ENCODE measurements at places on chromosomes 3 and 15.

DNA sequence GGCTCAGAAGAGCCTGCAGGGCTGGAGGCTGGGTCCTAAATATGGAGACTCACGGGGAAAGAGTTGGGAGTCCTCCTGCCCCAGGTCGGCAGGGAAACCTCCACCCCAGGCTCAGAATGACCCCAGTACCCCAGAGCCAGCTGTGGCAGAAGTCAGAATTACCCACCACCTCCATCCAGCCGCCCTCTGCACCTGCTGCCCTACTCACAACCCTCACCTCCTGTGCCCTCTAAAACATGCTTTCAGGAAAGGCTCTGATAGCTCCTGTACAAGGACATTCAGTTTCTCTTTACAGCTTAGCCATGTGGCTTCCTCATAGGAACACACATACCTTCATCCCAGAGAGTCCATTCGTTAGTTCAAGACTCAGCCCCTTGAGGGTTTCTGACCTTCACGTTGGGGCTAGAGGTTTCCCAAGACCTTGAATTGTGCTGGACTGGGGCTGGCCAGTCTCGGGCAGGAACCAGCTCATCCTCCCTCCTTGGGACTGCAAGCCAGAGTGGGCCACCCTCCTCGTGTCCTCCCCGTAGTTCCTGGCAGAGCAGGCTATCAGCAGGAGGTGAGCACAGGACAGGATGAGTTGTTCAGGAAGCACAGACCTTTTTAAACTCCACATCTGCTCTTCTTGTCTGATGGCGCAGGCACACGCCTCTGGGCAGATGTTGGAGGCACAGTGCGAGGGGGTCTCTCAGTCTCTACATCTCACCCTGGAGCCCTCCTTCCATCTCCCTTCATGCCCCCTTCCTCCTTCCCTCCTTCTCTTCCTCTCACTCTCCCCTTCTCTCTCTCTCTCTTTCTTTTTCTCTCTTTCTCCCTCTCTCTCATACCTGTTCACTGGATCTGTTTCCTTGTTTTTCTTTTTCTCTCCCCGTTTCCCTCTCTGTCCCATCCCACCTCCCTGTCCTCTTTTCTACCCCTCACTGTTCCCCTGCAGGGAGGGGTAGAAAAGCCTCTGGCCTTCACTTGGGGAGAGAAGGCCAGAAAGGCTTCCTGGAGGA is 55.9 kb upstream of the NR2C2 start:
- DNase-seq, result no peak
- no peak overlapping the region for H3K4me3 ChIP-seq
- H3K27me3 ChIP-seq, result peaks cover 31% of the 10 kb centered on the region
- H3K27ac ChIP-seq, result no peak overlapping the region
- H3K36me3 ChIP-seq, result no peaks in the 10 kb centered on the region

- DNase-seq, result no peak
- H3K4me3 ChIP-seq, result peak overlapping the region; percentile 89
- H3K27me3 ChIP-seq, result no peaks in the 10 kb centered on the region
- peak overlapping the region; percentile 76 for H3K27ac ChIP-seq
- peaks cover 11% of the 10 kb centered on the region for H3K36me3 ChIP-seq
- peaks cover 28% of the 10 kb centered on the region for H3K4me1 ChIP-seq
These were observed 1.2 kb upstream of the EIF3J start for GRCh38 chr15:44535523-44536301.

- H3K4me1 ChIP-seq, result peaks cover 19% of the 10 kb centered on the region
- no peak for DNase-seq
- peaks cover 8% of the 10 kb centered on the region for H3K36me3 ChIP-seq
- no peak overlapping the region for H3K27ac ChIP-seq
- no peaks in the 10 kb centered on the region for H3K27me3 ChIP-seq
- no peak overlapping the region for H3K4me3 ChIP-seq
These were observed 121.5 kb downstream of the PLCL2 start for GRCh38 chr3:17006132-17006852.

DNA sequence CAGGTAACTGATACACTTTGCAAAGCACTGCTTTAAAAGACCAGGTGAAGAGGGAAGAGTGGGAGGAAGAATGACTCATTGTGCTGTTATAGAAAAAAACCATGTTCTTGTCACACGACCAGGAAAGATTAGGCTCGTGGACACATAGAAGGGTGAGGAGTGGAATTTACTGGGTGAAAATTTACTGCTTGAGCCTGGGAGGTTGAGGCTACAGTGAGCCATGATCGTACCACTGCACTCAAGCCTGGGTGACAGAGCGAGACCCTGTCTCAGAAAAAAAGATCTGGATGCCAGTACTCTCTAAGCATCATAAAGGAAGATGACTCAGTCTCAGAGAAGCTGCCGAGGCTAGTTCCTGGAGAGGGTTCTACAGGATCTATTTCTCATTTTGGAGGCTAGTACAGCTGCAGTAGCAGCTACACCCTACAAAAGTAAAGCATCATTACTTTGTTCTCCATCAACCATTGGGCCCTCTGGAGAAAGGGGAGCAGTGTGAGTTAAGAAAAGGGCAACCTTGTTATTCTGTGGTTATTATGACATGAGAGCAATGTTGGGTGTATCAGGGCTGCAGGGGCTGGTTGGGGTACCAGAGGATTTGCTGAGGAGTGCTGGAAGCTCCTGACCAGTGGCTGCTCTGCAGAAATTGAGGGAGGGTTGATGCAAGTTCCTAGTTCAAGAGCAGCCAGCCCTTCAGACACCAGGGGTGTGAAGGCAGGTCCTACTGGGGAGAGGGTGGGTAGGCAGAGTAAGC is 75.4 kb downstream of the CMTM8 start:
- no peaks in the 10 kb centered on the region for H3K36me3 ChIP-seq
- no peaks in the 10 kb centered on the region for H3K27me3 ChIP-seq
- no peak overlapping the region for H3K4me3 ChIP-seq
- no peak overlapping the region for H3K27ac ChIP-seq

DNA sequence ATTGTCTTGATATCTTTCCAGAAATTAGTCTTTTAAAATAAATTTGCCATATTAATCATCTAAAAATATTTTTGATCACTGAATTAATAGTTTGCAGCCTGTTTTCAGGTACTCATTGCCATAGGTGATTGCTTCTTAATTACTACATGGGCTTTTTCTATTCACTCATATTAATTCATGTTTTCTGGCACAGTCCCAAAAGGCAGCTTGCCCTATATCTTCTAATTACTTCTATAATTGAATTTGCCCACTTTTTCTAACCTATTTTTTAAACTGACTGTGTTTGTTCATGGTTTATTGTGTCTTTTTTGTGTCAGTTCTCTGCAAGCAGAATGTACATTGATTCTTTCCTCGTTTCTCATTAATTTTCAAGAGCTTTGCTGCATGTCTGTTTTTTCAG is 85.7 kb upstream of the SOX2 start:
- H3K27ac ChIP-seq, result no peak overlapping the region
- H3K4me1 ChIP-seq, result peaks cover 34% of the 10 kb centered on the region
- H3K36me3 ChIP-seq, result no peaks in the 10 kb centered on the region
- H3K27me3 ChIP-seq, result no peaks in the 10 kb centered on the region

GRCh38 chr3:22734756-22735155 is 468.4 kb upstream of the UBE2E2 start:
- DNase-seq, result no peak
- no peak overlapping the region for H3K4me3 ChIP-seq
- no peak overlapping the region for H3K27ac ChIP-seq
- H3K36me3 ChIP-seq, result peaks cover 2% of the 10 kb centered on the region

- H3K36me3 ChIP-seq, result no peaks in the 10 kb centered on the region
- H3K4me1 ChIP-seq, result no peaks in the 10 kb centered on the region
- no peak for DNase-seq
- H3K4me3 ChIP-seq, result no peak overlapping the region
- no peak overlapping the region for H3K27ac ChIP-seq
These were observed 133.1 kb downstream of the THSD4 start for GRCh38 chr15:71248386-71248785.

DNA sequence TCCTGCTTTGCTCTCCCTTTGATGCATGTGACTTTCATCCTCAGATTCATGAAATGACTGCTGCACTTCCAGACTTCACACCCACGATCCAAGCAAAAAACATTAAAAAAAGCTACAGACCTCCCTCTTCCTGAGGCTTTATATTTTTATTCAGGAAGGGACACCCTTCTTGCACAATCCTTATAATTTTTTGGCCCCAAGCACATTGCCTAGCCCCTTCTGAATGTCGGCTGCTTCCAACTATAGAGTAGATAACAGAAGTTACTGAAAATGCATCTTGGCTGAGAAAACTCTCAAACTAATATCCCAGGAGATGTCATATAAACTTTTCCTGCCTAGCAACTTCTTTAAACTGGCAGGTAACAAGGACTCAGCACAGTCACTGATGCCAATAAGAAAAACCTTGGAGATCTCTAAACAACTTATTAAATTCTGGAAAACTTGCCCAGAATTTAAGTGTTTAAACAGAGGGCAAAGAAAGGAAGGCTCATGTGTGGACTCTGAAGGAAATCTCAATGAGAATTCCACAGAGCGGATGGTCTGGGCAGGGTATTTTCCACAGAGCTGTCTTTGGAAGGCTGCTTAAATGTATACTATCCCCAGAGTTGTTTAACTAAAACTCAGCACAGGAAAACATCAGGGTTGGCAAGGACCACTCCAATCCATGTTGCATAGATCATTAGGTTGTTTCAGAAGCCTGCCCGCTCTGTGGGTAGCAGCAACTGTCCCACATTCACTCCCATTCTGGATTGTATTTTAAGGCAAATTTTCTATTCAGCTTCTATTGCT is 746.8 kb upstream of the LMCD1 start:
- no peaks in the 10 kb centered on the region for H3K36me3 ChIP-seq
- no peak for DNase-seq
- H3K4me1 ChIP-seq, result peaks cover 5% of the 10 kb centered on the region
- H3K27me3 ChIP-seq, result no peaks in the 10 kb centered on the region

DNA sequence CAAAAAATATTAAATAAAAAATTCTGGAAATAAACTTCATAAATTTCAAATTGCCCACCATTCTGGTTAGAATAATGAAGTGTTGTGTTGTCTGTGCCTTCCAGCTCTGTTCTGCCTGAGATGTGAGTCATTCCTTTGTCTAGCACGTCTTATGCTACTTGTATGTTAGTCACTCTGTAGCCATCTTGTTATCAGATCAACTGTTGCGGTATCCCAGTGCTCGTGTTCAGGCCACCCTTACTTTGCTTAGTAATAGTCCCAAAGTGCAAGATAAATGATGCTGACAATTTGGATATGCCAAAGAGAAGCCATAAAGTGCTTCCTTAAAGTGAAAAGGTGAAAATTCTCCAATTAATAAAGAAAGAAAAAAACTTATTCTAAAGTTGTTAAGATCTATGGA is 527.5 kb downstream of the NAALADL2 start:
- H3K4me1 ChIP-seq, result peaks cover 18% of the 10 kb centered on the region
- no peaks in the 10 kb centered on the region for H3K36me3 ChIP-seq
- H3K27me3 ChIP-seq, result no peaks in the 10 kb centered on the region
- DNase-seq, result no peak
- no peak overlapping the region for H3K4me3 ChIP-seq

- peaks cover 2% of the 10 kb centered on the region for H3K27me3 ChIP-seq
- H3K36me3 ChIP-seq, result no peaks in the 10 kb centered on the region
- no peak overlapping the region for H3K4me3 ChIP-seq
- H3K4me1 ChIP-seq, result peaks cover 70% of the 10 kb centered on the region
These were observed 105.1 kb upstream of the ETV5 start for GRCh38 chr3:186213946-186214345.

DNA sequence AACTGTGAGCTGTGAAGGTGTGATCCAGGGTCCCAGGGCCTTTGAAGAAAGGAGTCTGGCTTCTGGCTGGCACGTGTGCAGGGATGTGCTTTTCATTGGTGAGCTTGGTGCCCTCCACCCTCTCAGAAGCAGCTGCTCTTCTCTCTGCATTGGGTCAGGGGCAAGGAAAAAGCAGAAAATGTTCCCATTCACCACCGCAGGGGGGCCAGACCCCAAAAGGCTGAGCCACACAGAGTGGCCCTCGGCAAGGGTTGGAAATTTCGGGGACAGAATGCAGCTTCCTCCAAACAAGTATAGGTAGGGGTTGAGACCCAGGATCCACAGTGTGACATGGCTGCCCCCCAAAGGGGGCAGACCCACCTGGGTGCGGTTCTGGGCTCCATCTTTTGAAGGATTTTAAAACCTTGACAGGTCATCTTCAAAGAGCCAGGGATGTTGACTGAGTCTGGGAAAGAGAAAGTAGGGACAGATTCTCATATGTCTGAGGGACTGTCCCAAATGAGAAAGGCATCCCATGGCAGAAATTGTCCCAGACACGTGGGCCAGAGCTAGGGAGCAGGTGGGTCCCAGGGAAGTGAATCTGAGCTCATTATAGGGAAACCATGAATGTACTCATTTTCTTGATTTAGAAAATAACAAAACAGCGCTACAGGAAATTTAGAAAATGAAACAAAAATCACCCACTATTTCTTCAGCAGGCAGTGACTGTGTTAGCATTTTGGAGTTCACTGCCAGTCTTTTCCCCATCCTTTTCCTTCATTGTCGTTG is 2.7 kb downstream of the CSK start:
- DNase-seq, result no peak
- H3K36me3 ChIP-seq, result no peaks in the 10 kb centered on the region
- peaks cover 64% of the 10 kb centered on the region for H3K4me1 ChIP-seq
- peaks cover 3% of the 10 kb centered on the region for H3K27me3 ChIP-seq
- peak overlapping the region; percentile 84 for H3K4me3 ChIP-seq

DNA sequence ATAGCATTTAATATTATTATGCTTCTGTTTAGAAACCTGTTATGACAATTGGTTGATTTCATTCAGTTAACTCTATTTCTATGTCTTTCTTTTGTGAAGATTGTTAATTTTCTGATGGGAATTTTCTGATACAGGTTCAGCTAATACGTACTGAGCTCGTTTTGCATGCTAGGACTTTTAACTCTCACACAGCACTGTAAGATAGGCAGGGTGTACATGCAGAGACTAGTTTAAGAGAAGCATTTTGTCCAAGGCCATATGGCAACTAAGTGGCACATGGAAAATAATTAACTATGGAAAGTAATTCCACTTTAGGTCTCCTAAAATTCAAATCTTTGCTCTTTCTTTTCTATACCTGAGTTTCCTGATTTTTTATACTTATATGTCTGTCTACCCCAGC is 81.9 kb downstream of the IL1RAP start:
- no peak overlapping the region for H3K27ac ChIP-seq
- H3K27me3 ChIP-seq, result no peaks in the 10 kb centered on the region
- H3K36me3 ChIP-seq, result no peaks in the 10 kb centered on the region
- no peak overlapping the region for H3K4me3 ChIP-seq
- peaks cover 3% of the 10 kb centered on the region for H3K4me1 ChIP-seq

- H3K4me3 ChIP-seq, result no peak overlapping the region
- H3K27ac ChIP-seq, result no peak overlapping the region
- DNase-seq, result no peak
- no peaks in the 10 kb centered on the region for H3K27me3 ChIP-seq
These were observed 64.7 kb downstream of the IGF1R start for GRCh38 chr15:98712845-98713584.

GRCh38 chr15:76360416-76360815 is 23.8 kb downstream of the ISL2 start:
- no peak overlapping the region for H3K27ac ChIP-seq
- no peak for DNase-seq
- H3K4me1 ChIP-seq, result no peaks in the 10 kb centered on the region
- H3K27me3 ChIP-seq, result peaks cover 2% of the 10 kb centered on the region

DNA sequence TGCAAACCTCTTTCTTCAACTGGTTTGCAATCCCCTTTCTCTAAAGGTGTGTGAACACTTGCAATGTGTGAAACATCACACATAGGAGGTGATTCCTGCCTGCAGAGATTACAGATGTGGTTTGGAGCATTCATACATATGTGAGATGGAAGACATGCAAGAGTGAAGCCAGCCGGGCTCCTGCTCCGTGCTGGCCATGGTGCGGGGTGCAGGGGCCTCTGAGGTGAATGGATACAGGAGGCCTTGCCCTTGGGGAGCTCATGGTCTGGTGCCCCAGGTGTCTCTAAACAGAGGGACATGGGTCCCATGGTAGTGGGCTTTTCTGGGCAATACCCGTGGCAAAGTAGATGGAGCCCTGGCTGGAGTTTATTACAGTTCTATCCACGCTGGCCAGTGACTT is 6.0 kb downstream of the SLC6A11 start:
- peaks cover 42% of the 10 kb centered on the region for H3K27me3 ChIP-seq
- no peak for DNase-seq
- H3K27ac ChIP-seq, result no peak overlapping the region
- H3K4me3 ChIP-seq, result no peak overlapping the region
- no peaks in the 10 kb centered on the region for H3K4me1 ChIP-seq
